ENCODE measurements at places on chromosomes 6 and 20. TPM values are rescaled to one million over a fixed set of nuclear protein-coding genes. Genes with fewer than 3 reads are reported as not detected.

MAFB gene
- total RNA-seq = 0.04 TPM

SLC17A4 gene
- total RNA-seq = not detected

TMEM242 gene
- 7.9 TPM for total RNA-seq

SULF2 gene
- total RNA-seq = 372 TPM

FILIP1 gene
- not detected for total RNA-seq

HLA-DOA gene
- not detected for total RNA-seq

DNA sequence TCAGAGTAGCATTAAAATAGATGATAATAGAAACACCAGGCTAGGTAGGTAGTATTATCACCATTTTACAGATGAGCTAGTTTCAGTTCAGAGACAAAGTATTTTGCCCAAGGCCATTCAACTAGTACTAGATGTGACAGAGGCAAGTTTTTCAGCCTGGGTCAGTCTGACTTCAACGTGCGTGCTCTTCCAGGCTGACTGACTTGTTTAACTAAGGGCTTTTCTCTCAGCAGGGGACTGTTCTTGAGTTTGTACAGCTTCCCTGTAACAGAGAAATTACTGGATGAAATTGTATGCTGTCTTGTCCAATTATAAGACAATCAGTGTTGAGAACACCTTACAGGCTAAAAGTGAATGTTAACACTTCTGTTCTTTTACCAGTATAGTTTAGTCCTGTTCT is 333.5 kb upstream of the MAN1A1 start:
- no peak for DNase-seq

DNA sequence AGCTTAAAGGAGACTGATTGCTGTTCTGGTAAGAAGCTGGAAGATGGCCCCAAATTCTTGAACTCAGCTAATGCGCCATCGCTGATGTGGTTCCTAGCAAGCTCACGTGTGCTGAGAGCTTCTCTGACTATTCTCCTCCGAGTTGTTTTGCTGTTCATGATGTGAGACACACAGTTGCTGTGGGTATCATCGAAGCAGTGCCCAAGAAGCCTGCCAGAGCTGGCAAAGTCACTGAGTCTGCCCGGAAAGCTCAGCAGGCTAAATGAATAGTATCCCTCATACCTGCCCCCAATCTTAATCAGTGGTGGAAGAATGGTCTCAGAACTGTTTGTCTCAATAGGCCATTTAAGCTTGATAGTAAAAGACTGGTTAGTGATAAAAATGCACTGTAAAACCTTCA is 28.3 kb upstream of the BCLAF1 start:
- DNase-seq = no peak

DNA sequence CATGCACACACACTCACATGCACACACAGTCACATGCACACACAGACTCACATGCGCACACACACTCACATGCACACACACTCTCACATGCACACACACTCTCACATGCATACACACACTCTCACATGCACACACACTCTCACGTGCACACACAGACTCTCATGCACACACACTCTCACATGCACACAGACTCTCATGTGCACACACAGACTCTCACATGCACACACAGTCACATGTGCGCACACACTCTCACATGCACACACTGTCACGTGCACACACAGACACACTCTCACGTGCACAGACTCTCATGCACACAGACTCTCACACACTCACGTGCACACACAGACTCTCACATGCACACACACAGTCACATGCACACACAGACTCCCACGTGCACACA is 36.6 kb upstream of the VSX1 start:
- DNase-seq = no peak

DNA sequence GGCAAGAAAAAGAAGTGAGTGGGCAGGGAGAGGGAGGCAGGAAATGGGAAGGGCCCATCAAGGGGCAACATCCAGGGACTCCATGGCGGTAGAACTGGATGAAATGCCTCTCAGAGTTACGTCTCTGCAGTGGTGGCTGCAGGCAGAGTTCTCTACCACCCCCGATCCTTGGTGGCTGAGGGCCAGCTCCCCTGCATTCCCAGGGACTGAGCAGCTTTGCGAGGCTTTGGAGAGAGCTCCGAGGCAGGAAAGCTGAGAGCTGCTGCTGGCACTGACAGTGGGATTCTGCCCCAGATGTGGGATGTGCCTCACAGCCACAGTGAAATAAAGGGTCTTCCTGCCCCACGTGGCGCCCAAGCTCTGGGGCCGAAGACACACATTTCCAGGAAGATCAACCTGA is 236.6 kb downstream of the SLC24A3 start:
- no peak for DNase-seq

DNA sequence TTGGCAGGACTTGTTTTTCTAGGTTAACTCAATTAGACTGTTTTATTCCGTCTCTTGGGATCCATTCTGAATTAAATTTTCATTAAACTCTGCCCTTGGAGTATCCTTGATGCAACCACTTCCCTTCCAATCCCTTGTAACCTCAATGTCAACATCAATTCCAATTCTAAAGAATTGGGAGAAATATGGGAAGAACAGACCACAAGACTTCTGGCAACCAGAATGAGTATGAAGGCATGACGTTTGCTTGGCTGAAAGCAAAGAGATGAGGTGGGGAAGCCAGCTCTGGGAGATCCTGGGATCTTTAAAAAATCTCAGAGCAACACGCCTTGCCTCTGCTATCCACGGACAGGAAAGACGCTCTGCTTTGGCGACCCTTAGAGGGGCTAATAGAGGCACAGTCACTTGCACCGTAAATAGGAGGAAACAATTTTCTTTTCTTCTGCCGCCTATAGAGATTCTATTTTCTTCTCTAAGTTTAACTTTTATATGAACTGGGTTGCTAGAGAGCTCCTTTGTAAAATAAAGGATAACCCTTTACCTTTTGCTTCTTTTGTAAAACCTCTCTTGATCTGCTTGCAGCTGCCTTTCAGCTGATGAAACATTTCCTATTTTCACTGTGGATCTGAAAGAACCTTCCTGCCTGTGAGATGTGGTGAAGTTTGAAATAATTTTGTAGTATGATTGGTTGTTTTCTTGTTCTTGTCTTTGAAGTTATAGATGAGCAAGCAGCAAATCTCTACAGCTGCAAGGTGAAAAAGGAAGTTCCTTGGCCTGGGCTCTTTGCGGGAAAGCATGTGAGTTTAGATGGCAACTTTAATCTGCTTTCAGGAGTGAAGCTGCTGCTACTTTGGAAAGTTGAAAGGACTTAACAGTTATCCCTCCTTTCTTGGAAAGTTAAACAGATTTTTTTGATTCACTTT is at the start of gene ASIP:
TSS of gene ASIP (plus strand) at position 731 of the 923 bp plus-strand sequence. CDS start 18,952 bp downstream, outside the sequence.
- no peak for DNase-seq

Data from PC-3 (cell line).